ENCODE measurements at places on chromosomes 6 and 20.

GRCh38 chr20:39691151-39691862, 729.2 kb downstream of the DHX35 start:
- no peak for DNase-seq

DNA sequence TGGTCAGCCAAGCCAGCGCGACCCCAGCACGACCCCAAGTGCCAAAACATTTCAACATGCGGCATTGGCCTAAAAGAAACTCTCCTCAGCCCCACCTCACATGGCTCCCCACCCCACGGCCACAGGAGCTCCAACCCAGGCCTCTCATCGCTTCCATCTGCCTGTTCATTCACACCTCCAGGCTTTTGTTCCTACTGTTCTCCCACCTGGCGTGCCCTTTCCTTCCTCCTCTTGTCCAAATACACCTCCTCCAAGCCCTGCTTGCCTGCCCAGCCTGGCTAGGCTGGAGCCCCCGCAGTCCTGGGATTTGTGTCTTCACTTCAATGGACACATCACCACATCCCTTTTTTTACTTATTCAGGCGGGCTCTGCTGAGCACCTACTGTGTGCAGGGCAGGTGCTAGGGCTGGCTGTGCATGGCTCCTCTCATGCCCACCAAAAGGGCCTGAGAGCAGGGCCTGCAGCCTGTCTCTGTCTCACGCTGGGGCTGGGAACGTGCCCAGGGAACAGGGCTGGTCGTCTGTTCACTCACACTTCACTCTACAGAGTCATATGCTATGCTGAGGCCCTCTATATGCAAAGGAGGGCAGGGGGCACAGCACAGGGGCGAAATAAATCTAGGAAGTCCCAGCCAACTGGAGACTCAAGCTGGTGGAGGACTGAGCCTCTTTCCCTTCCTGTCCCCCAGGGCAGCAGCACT, 61.1 kb downstream of the GRM4 start:
- DNase-seq: no peak

DNA sequence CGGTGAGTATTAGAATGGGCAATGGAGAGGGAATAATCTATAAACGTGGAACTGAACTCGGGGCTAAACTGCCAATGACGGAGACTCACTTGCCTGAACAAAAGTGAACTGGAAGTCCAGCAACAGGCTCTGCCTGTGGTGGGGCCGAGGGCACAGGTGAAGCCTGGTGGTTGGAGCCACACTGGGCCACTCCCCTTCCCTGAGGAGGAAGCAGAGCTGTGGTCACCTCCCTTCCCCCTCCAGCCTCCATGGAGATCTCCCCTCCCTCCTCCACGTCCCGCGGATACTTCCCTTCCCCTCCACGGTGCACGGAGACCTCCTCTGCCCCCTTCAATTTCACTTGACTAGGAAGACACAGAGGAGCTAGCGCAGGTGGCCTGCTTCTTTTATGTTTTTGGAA, 14.7 kb upstream of the DSP start:
- DNase-seq: no peak

DNA sequence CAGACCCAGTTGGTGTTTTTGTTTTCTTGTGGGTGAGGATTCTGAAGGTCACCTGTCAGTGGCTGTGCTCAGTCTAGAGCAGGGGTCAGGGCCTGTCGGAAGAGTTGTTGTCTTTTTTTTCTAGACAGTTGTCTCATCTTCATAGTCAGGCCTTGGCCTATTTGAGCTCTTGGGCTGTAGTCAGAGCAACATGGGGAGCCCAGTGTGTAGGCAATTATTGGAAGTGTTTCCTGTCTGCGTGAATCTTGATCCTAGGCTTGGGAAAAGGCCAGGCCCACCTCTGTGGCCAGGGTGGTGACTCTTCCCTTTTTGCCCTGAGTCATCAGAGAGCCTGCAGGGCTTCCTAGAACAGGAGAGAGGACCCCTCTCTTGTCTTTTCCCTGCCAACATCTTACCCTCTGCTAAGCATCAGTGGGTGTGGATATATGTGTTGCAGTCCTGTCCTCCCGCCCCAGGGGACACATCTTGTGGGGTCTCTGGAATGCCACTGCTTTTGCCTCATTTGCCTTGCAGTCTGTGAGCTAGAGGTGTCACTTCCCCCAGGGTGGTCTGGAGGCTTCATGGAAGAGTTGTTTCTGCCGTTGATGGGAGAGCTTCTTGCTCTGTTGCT, 11.4 kb downstream of the TJAP1 start:
- DNase-seq: no peak

- DNase-seq: no peak
Observed at GRCh38 chr6:136767570-136768309, 24.5 kb downstream of the MAP3K5 start.

DNA sequence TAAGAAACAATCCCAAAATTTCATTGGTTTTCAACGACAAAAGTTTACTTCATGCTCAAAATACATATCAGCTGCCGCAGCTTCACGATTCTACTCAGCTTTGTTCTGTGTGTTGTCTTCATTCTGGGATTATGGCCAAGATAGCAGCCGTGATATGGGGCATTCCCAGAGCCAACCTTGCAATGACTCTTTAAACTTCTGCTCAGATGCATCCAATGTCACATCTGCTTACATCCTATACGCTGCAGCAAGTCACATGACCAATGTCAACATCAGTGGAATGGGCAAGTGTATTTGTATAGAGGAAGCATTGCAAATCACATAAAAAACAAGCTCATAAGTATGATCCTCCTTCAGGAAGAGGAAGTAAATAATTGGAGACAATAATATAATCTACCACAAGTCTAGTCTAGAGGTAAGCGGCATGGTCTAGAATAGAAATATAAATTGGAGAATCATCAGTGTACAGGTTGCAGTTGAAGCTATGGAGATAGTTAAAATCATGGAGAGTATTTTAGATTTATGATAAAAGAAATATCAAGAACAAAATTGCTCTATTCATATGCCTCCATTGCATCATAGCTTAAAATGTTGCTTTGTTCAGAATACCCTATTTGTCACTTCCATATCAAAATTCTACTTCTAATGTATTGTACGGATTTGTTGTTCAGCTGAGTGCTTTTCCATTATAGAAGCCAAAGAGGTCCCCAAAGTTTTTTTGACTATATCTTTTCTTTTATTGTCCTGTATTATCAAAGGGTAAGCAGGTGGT, 7.2 kb upstream of the C6orf141 start:
- no peak for DNase-seq

GRCh38 chr20:12673352-12673751, 335.4 kb upstream of the SPTLC3 start:
- DNase-seq: no peak

GRCh38 chr6:146481527-146481926, 62.1 kb upstream of the RAB32 start:
- DNase-seq: no peak

Measured in HTR-8/SVneo (cell line).